ENCODE measurements at places on chromosomes 2 and 18.

DNA sequence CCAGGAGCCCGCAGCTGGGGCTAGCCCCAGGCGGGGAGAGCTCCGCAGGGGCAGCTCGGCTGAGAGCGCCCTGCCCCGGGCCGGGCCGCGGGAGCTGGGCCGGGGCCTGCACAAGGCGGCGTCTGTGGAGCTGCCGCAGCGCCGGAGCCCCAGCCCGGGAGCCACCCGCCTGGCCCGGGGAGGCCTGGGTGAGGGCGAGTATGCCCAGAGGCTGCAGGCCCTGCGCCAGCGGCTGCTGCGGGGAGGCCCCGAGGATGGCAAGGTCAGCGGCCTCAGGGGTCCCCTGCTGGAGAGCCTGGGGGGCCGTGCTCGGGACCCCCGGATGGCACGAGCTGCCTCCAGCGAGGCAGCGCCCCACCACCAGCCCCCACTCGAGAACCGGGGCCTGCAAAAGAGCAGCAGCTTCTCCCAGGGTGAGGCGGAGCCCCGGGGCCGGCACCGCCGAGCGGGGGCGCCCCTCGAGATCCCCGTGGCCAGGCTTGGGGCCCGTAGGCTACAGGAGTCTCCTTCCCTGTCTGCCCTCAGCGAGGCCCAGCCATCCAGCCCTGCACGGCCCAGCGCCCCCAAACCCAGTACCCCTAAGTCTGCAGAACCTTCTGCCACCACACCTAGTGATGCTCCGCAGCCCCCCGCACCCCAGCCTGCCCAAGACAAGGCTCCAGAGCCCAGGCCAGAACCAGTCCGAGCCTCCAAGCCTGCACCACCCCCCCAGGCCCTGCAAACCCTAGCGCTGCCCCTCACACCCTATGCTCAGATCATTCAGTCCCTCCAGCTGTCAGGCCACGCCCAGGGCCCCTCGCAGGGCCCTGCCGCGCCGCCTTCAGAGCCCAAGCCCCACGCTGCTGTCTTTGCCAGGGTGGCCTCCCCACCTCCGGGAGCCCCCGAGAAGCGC is 15.0 kb upstream of the GMPPA start:
- DNase-seq, result no peak

DNA sequence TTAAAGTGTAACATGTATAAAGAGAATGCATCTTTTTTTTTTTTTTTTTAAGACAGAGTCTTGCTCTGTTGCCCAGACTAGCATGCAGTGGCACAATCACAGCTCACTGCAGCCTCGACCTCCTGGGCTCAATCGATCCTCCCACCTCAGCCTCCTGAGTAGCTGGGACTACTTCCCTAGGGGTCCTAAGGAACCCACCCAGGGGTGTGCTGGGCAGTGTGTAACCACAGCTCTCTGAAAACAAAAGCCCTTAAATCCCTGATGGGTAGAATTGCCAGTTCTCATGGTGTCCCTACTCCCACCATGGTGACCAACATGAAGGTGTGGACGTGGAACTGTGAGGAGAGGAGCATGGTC is 105.6 kb upstream of the ST3GAL5 start:
- no peak for DNase-seq

- DNase-seq, result no peak
Observed at GRCh38 chr2:241772063-241772499, 4.5 kb upstream of the GAL3ST2 start.

DNA sequence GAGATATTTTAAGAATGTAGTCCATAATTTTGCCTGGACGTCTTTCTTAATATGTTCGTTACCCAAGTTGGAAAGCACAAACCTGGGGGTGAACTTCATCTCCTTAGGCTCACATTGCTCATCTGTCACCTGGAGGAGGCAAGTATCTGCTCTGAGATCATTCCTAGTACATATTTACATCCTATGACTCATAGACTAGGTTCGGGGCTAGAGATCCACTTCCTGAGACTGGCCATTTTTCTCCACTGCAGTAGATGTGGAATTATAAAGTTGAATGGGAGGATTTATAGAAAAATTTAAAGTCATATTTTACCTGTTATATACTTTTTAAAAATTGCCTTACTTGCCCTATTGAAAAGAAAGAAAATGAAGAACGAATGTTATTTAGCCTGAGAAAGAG is 77.5 kb upstream of the PROKR1 start:
- no peak for DNase-seq

GRCh38 chr2:47214990-47215389 is 59.9 kb upstream of the STPG4 start:
- no peak for DNase-seq

DNA sequence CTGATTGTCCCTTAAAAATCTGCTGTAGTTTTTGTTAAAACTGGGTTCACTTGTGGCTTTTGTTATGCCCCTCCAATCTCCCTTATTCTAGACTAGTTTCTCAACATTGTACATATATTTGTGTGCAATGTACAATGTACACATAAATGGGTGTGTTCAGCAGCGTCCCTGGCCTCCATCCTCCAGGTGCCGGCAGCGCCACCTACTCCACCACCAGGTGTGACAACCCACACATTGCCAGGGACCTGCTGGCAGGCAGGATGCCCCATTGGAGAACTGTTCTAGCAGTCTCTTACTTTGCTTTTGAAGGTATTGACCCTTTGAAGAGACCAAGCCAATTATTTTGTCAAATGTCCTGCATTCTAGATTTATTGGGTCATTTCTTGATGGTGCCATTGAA is 75.4 kb downstream of the SH3RF3 start:
- no peak for DNase-seq

- DNase-seq, result no peak
Observed at GRCh38 chr2:63651356-63651755, 62.6 kb downstream of the MDH1 start.

- no peak for DNase-seq
Observed at GRCh38 chr18:56162311-56163265, 475.8 kb downstream of the TXNL1 start.

DNA sequence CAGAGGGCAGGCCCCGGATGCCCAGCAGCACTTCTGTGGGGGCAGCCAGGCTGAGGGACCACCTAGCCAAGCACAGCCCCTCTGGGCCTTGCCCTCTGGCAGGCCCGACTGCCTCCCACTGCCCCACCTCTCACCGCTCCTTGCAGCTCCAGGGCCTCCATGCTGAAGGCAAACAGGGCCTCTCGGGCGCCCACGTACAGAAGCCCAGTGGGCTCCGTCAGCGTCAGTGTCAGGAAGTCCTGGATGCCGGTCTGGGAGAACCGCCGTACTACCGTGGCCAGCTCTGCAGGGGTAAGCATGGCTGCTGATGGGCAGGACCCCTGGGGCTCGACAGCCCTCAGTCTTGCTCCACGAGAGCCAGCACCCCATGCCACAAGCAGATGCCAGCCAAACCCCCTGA is 3.7 kb downstream of the SEMA4C start:
- DNase-seq, result no peak

DNA sequence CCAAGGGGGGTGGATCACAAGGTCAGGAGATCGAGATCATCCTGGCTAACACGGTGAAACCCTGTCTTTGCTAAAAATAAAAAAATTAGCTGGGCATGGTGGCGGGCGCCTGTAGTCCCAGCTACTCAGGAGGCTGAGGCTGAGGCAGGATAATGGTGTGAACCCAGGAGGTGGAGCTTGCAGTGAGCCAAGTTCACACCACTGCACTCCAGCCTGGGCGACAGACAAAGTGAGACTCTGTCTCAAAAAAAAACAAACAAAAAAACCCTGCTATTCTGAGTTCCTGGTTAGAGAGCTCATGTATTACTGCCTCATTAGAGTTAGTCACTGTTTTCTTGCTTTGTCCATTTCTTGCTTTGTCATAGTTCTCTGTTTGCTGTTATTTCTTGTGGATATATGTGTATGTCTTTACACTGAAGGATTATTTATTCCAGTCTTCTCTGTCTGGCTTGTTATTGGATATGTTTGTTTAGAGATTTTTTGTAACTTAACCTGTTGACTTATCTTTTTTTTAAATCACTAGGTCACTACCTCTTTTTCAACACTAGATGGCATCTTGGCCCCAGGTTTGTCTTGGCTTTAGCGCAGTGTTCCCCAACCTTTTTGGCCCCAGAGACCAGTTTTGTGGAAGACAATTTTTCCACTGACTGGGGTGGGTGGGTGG is 17.0 kb downstream of the TTLL4 start:
- DNase-seq, result no peak

- no peak for DNase-seq
Observed at GRCh38 chr2:111057045-111057444, 63.7 kb upstream of the BCL2L11 start.

GRCh38 chr18:79621501-79621900 is 58.1 kb upstream of the CTDP1 start:
- no peak for DNase-seq

DNA sequence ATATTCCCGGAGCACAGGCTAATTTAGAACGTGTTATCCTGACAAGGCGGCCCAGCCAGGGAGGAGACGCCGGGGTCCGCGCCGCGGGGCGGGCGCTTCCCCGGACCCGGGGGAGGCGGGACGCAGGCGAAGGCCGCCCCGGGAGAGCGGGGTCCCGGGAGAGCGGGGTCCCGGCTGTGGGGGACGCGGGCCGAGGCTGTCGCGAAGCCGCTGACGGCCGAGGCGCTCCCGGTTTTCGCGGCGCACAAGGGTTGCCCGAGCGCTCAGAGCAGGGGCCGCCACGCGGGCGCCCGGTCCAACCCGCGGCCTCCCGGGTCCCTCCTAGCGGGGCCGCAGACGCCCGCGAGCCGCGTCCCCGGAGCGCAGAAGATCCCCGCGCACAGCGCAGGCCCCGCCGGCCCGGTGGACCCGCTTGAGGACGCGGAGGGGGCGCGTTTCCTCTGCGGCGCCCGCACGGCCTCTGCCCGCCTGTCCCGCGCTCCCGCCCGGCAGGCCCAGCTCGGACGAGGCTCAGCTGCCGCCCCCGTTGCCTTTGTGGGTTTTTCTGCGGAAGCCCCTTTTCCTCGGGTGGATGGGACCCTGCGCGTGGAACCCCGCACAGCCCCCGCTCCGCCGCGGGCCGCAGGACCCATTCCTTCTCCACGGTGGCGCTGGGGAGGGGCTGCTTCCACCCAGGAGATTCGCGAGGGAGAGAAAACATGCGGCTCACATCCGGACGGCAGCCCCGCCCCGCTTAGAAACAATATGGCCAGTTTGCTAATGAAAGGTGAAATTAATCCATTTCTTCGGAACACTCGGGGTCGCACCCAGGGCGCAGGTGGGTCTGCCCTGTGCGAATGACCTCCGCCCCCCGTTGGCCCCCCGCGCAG is 9.6 kb upstream of the KCNG2 start:
- no peak for DNase-seq

- no peak for DNase-seq
Observed at GRCh38 chr2:234606896-234607295, 110.0 kb upstream of the ARL4C start.

DNA sequence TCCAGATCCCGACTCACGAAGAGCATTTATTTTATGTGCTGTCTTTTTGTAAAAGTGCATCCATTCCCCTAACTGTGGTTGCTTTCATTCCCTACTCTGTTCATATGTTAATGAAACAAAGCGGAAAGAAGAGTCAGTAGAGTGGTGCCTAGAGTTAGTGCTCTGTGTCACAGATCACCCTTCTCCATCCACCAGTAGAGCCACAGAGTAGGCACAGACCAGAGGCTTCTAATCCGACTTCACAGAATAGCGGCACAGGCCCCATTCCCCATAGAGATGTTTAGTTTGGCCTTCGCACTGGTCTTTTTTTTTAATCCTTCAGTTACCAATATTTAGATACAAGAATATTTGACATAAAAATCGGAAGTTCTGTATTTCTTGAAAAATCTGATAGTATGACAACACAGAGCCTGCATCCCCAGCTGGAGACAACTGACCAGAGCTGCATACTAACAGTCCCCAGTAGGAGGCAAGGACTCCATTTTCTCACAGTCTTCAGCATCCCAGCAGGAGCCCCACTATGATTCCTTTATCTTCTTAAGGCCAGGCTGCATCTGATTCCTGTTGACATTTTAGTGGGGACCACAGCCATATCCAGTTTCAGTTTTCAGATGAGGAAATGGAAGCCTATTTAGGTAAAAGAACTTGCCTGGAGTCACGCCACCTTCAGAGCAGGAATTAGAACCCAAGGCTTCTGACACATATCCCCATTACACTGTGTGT is 7.0 kb downstream of the G6PC2 start:
- no peak for DNase-seq

DNA sequence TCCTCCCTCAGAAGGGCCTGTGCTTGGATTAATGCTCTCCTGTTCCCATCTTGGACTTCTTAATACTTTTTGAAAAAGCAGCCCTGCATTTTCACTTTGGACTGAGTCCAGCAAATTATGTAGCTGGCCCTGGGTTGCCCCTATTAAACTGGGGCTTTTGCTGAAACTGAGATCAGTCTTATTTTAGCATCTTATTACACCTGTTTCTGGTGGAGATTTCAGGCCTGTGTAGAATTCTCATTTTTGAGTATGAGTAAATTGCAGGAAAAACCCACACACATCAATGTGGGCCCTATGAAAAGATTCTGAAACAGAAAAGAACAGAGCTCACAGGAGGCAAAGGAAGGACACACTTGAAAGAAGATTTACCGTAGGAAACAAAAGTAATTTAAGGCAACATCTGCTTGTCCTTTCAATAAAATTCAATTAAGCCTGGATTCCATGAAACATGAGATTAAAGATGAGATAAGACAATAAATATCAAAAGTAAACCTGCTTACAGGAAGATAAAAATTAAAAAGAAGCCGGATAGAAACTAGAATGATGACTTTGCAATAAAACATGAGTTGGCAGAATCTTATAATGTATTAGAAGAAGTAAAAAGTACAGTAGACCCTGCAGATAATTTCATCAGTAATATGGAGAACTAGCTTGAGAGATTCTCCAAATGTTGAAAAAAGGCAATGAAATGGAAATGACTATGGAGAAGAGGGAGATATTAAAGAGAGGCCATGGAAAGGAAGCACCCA is 90.7 kb upstream of the GCFC2 start:
- no peak for DNase-seq

DNA sequence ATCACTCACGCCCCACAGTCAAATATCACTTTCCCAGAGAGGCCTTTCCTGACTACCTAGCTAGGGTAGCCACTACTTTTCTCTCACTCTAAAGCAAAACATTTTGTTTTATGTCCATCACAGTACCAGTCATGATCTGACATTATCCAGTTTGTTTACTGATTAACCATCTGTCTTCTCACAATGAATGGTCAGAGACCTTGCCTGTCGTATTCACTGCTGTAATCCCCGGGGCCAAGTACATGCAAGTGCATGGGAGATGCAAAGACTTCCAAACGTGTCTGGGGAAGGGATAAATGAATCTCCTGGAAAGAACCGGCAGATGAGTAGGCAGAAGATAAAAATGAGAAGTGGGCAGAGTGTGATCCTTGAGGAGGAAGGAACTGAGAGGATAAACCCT is 39.7 kb downstream of the THUMPD2 start:
- DNase-seq, result no peak

DNA sequence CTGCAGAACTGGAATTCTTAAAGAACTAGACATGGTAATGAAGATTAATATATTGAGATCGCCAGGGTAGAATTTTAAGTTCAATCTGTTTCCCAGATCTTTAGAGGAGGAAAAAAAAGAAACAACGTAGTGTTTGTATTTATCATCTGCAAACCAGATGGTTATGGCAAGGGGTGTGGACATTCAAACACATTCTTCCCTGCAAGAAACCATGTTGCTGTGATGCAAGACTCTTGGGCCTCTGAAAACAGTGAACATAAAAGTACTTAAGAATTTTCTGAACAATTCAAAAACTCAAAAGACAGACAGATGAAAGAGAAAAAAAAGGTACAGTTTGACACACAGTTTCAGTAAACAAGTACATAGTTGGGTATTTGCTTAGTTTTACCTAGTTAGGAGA is 35.6 kb downstream of the COL5A2 start:
- DNase-seq, result no peak

GRCh38 chr2:287911-288757 is at the start of gene ALKAL2:
ALKAL2 (minus strand) TSS chr2:288091; CDS start chr2:287835, 256 bp downstream.
- DNase-seq, result no peak

- DNase-seq, result no peak
Observed at GRCh38 chr18:35577045-35577848, 4.3 kb upstream of the GALNT1 start.
